ENCODE measurements at places on chromosomes 5 and 9.

- no peak for DNase-seq
These were observed 35.7 kb upstream of the TXN start for GRCh38 chr9:110291921-110292557.

- no peak for DNase-seq
These were observed 65.4 kb downstream of the RNF130 start for GRCh38 chr5:180006141-180006540.

- no peak for DNase-seq
These were observed 38.4 kb upstream of the SMIM15 start for GRCh38 chr5:61200582-61201155.

DNA sequence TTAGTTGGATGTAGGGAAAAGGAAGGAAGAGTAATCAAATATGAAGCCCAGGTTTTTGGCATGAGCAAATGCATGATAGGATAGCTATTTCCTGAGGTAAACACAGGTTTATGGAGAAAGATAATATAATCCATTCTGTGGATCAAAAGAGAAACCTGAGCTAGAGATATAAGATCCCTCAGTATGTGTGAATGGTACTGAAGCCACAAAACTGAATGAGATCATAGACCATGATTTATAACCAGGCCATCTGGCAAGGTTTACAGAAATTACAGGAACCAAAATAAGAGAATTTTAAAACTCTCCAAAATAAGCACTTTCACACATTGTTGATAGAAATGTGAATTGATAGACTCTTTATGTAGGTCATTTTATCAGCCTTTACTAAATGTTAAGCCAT is 28.7 kb upstream of the ECM2 start:
- DNase-seq: no peak

DNA sequence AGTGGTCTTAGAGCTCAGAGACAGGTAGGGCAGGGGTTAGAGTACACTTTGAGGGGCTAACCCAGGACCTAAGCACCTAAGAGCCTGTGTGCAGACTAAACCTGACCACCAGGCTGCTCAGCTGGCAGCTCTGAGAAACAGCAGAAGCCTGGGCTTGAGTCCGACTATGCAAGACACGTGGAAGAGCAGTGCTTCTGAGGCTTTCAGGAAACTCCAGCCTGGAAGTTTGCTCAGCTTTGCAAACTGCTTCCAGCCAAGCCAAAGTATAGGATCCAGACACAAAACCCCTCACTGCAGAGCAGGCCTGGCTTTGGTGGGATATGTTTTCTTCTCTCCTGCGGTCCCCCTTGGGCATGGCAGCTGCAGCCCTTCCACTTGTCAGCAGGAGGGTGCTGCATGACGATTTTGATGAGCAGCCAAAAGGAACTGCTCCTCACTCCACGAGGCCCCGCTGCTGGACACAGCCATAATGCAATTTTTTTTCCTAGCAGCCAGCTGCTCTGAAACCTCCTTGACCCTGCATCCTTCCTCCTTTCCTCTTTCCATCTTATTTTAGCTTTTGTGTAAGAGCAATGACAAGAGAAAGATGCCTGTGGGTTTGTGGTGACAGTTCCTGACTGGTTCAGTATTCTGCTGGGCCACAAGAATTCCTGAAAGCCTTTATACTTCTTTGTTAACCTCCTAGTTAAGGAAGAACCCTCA is 123.1 kb downstream of the LIFR start:
- no peak for DNase-seq

GRCh38 chr9:38035873-38036272 is 33.2 kb downstream of the SHB start:
- no peak for DNase-seq

GRCh38 chr9:136482046-136482792 is 621 bp downstream of the SEC16A start:
- DNase-seq: peak; percentile 9

All from activated T-cell treated with anti-CD3 and anti-CD28 coated beads for 24 hours (primary cell).